ENCODE measurements at places on chromosomes 6 and 20.

DNA sequence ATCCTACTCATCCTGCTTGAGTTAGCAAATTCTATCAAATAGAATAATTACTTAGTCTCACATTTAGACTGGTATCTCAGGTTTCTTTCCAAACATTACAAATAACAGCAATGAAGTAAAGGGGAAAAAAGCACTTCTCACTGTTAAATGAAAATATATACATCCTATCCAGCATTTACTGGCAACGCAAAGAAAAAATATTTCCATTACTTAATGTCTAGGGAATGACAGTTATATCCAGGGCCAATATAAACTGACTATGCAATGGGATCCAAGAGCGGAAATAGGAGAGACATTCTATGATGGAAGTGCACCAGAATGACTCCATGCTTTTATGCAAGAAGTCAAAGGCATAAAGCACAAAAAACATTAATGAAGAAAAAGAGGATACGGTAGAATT, 60.3 kb downstream of the ME1 start:
- no peak for DNase-seq

DNA sequence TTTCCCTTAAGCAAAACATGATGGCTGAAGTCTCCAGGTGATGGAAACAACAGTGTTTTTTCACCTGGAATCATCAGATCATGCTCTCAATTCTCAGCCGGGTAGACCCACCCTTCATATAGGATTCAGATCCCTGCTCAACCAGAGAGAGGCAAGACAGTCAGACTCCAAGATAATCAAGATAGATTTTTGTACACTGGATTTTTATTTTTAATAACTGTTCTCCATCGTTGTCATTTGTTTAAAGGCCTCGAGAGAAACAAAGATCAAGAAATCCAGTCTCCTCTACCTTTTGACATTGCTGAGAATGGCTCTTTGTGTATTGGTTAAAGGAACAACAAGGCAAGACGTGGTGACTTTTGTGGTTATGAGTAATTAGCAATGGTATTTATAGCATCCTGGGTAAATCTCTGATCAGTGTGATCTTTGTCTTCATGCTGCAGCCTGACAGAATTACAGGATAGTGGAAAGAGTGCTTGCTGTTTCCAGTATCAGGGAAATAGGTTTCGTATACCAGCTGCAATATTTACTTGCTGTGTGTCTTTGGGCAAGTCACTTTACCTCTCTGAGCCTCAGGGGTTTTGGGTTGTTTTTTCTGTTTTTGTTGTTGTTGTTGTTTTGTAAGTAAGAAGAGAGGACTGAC, 29.9 kb downstream of the ID4 start:
- DNase-seq = no peak

DNA sequence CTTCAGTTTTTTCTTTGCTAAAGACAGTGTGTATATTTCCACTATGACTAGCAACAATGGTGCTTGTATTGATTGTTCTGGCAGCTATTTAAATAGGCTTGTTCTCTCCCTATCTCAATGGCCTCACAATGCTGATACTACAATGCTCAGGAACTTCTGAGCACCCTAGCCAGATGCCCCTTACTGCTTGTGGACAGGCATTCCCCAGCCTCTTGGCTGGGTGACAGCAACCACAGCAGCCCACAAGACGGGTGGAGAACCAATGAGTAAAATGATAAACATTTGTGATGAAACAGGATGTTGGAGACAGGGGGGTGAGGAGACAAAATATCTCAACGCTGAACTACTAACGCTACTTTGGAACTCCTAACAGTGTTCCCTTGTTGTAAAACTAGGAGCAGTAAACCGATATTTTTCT, 42.3 kb downstream of the HIVEP2 start:
- DNase-seq = no peak

DNA sequence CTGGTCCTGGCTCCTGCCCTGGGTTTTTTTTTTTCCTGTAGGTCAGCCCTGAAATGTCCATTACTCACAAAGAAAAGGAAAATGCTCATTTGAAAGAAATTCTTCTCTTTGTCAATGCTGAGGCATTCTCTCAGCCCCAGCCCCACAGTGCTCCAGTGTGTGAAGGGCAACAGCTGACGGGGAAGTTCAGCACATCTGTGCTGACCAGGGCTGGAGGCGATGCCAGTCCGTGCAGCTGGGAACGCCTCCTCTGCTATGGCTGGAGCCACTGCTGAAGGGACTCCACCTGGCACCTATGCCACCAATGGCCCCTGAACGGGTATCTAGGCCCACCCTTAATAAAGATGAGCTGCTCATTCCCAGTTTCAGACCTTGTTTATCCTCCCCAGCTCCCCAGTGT, 71.9 kb upstream of the SLCO4A1 start:
- DNase-seq = no peak

DNA sequence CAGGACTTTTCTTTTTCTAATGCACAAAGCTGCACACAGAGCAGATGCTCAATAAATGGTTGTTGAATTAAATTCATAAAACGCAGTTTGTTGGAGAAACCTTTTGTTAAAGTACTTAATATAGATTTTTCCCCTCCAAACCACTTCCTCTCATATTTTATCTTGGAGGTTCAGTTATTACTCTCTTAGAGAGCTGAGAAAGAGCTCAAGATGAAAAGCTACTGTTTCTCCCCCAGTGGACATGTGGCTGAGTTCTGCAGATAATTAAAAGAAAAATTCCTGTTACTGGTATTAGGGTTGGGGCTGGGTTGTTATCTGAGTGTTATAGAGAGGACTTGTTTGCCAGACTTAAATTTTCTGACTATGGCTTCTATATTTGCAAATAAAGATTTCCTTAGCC, 294.0 kb downstream of the TBC1D7 start:
- no peak for DNase-seq

DNA sequence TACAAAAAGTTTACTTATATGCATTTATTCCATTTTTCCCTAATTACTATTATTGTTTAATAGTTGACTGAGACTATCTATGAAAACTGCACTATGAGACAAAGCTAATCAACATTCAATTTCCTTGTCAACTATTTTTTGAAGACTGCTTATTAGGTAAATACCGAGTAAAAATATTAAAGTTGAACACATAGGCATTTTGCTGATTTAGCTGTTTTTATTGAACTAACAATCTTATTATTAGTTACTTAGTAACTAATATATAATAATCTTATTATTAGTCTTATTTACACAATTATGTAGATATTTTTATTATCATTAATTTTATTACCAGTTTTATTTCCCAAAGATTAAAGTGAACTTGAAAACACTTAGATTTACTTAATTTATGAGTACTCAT, 728.8 kb downstream of the TENT5A start:
- DNase-seq = no peak

- no peak for DNase-seq
Measured at GRCh38 chr6:170243386-170243785, 47.5 kb downstream of the DLL1 start.

GRCh38 chr6:158039571-158040050, 57.9 kb downstream of the SYNJ2 start:
- peak; percentile 37 for DNase-seq

DNA sequence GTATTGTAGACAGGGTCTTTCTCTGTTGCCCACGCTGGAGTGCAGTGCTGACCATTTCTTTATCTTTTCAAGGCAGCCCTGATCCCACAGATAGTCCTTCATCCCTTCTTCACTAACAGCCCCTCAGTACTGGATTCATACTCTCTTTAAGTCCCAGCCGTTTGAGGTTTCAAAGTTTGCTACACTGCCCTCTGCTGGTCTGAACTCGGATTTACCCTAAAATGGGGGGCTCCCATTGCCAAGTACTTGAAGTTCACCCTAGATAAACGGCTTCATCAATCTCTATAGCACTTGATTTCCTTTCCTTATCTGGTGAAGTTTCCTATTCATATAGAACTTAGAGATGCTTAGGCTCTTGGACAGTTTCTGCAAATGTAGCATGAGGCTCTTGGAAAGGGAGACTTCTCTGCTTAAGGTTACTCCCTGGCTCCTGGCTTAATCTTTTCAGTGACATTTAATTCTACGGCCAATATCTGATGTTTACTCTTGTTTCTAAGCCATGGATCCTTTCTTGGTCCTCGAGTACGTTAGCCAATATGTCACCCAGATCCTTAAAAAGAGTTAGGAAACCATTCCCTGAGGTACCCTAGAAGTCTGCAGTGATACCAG, 21.4 kb upstream of the PREP start:
- DNase-seq = peak; percentile 69

- no peak for DNase-seq
Measured at GRCh38 chr20:17541996-17542395, 10.8 kb upstream of the BFSP1 start.

DNA sequence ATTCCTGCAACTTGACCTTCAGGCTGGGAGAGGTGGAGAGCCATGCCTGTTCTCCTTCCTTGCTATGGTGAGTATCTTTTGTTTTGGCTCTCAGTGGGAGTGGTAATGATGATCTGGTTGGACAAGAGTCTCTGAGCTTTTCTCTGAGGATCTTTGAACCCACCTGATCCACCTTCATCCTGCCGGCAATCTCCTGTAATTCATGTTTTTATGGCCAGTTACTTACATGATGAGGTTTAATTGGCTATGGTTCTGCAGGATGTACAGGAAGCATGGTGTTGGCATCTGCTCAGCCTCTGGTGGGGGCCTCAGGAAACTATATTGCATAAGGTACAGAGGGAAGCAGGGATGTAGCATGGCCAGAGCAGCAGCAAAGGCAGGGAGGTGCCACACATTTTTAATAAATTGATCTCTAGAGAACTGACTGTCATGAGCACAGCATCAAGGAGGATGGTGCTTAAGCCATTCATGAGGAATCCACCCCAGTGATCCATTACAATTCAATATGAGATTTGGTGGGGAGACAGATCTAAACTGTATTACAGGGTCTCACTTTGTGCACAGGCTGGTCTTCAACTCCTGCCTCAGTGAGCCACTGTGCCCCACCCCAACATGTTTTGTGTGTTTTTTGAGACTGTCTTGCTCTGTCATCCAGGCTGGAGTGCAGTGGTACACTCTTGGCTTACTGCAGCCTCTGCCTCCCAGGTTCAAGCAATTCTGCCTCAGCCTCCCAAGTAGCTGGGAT, 10.0 kb downstream of the HSPA1B start:
- DNase-seq = no peak

DNA sequence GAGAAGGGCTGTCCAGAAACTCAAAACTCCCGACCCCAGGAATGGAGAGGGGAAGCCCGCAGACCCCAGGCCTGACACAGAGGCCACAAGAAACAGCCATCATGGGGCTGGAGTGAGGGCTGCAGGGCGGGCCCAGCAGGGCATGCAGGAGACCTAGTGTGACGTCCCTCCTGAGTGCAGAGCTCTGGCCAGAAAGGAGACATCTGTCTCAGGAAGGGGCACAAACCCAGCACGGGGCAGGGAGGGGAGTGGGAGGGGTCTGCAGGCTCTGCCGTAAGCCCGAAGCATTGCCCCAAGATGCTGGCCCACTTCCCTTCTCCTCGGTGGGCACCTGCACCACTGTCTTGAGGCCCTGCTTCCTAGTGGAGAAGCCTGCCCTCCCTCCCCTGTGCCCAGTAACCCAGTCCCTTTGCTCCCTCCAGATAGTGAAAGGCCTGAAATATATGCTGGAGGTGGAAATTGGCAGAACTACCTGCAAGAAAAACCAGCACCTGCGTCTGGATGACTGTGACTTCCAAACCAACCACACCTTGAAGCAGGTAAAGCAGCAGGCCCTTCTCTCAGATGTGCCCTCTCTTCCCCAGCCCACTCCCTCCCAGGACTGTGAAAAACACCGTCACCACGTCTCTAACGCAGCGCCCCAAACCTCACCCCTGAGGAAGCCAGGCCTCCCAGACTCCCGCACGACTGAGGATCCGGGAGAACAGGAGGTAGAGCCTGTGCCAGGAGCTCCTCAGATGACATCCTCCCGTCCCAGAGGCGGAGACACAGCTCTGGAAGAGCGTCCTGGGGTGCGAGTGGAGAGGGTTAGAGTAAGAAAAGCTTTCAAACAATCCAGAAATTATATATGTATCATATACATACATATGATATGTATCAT, 9.7 kb downstream of the CST7 start:
- DNase-seq = no peak
